NAMALWA (cell line): ENCODE measurements at places on chromosomes 11 and 22.

DNA sequence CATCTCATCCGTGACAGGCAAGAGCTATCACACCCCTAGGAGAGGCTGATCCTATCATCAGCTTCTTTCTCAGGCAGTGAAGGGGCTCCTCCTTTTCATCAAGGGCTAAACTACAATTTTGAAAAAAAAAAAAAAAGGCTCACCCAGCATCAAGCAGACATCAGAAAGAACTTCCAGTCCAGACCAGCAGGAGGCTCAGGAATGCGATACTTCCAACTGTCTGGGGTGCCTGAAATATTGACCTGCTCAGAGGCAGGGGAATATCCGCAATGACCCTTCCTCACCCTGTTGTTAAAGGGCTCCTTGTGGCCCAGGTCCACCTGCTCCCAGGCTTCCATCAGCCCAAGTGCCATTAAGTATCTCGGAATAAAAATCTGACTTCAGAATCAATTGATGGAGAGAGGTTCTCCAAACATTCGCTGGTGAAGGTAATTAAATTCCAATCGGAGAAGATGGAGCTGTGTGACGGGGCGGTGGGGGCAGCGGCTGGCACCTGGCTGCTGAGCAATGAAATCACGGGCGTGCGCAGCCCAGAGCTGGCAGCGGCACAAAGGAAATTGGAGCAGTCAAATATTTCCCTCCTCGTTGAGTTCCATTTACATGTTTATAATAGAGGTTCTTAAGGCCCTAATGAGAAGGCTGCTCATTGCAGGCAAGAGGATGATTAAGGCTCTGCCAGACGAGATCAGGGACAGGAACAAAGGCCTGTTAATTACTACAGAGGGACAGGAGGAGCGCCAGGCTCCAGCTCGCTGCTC is 69.0 kb upstream of the THY1 start:
- DNase-seq, result no peak

DNA sequence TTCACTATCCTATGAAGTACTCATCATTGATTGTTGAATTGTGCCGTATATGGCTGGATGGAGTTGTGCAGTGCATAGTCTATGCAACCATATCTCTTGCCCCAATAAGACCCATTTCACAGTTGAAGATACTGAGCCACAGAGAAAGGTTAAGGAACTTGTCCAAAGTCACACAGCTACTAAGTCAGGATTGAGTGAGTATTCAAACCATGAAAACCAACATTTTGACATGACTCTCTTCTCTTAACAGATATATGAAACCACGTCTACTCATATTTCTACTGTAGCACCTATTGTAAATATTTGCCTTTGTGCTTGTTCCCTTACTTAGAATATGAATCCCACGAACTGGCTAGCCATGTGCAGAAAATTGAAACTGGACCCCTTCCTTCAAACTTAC is 58.1 kb downstream of the MAML2 start:
- no peak for DNase-seq

DNA sequence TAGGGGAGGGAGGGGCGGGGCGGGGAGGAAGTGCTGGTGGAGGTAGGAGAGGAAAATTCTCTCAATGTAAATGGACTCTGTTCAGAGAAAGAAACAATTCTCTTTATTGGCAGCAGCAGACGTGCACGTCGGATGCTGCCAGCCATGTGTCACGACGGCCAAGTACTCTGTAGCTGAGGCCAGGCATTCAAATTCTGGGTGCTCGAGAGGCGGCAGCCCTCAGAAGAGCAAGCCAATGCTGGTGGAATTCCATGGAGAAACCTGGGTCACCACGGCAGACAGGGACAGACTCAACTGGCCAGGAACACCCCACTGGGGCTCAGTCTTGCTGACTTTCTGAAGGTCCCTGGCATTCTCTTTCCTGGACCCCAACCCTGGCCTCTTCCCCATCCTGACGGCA is 90.8 kb downstream of the ABTB2 start:
- no peak for DNase-seq

- DNase-seq, result no peak
These were observed 887.5 kb downstream of the NTM start for GRCh38 chr11:132257871-132258270.

DNA sequence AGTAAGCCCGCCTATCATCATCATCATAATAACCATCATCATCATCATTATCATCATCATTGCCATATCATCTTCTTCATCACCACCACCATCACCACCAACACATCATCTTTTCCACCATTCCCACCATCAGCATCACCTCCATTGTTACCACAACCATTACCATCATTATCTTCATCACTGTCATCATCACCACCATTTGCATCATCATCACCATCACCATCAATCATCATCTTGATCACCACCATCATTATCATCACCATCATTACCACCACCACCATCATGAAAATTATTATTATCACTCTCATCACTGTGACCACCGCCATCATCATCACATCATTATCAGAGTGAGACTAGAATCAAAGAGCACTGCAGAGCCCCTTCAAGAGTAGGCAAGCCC is 199.4 kb upstream of the SEZ6L start:
- DNase-seq, result no peak

DNA sequence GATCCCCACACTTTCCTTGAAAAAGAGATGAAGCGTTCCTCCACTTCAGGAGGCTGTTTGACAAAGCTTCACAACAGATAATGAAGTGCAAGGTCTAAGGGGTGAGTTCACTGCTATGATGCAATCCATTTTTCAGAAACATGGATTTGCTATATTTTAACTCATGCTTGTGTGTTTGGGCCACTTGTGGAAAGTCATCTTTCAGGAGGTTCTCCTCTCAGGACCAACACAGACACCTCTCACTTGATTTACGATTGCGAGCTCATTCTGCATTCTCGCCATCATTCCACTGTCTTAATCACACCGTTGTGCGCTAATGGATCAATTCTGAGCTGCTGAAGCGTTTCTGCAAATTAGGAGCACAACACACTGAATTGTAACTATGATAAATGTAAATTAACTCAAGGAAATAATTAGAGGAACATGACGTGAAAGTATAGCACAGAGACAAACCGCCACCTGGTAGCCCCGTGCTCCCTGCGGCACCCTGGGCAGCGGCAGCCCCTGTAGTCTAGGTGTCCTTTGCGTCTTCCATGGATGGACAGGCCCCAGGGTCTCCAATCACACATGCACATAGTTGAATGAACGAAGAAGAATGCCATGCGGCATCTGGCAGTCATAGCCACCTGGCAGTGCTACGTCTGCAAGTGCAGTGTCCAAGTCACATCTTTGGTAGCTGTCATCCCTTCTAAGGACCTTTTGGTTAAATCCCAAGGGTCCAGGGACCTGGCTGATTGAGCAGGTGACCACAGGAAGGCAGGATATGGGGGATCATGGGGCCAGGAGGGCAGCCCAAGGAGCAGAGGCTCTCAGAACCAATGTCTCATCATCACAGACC is 28.1 kb upstream of the RTL6 start:
- DNase-seq, result no peak

GRCh38 chr11:724778-725386 is 18.9 kb downstream of the EPS8L2 start:
- DNase-seq, result no peak

GRCh38 chr22:45096256-45096907 is 67.3 kb upstream of the NUP50 start:
- DNase-seq, result peak; percentile 69

DNA sequence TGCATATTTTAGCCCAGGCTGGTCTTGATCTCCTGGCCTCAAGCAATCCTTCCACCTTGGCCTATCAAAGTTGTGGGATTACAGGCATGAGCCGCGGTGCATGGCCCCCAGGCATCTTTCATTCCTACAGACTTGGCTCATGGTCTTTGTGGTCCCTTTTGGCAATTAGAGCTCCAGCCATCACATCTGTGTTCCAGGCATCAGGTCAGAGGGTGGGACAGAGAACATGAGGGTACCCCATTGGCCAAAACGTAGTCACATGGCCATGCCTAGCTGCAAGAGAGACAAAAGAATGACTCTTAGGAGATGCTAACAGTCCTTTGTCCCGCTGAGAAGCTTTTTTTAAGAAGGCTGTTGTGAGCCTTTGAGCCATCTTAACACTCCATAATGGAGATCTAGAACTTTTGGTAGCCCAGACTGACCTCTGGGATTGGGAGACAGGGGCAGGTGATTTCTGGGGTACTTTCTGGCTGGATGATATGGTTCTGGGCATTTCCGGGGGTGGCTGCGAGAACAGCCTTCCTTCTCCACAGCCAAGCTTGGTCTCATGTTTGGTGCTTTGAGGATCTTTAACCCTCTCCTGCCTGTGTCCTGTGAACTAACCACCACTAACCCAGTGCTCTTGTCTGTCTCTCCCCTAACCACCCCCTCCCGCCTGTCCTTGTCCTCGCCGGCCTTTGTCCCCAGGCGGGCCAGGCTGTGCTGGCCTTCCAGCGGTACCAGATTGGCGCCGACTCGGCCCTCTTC is 18.4 kb upstream of the TAB1 start:
- no peak for DNase-seq

- no peak for DNase-seq
These were observed 39.8 kb upstream of the PRSS23 start for GRCh38 chr11:86760577-86760976.

DNA sequence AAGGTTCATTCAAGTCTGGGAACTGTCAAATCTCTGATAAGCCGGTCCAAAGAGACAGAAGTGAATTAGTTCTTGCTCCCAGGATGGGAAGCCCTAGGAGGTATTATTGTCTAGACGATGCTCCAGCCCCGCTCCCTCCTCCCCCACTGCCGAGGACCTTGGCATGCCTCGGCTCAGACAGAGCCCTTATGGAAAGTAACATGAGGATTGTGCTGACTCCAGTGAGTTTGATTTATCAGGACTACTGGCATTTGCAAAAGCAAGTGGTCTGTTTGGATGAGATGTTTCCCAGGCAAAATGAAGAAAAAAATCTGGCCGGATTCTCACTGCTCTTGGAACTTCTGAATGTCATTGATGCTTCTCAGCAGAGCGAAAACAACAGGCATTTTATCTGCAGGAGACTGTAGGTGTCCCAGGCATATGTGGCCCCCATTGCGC is 341.0 kb downstream of the ETS1 start:
- DNase-seq, result no peak

DNA sequence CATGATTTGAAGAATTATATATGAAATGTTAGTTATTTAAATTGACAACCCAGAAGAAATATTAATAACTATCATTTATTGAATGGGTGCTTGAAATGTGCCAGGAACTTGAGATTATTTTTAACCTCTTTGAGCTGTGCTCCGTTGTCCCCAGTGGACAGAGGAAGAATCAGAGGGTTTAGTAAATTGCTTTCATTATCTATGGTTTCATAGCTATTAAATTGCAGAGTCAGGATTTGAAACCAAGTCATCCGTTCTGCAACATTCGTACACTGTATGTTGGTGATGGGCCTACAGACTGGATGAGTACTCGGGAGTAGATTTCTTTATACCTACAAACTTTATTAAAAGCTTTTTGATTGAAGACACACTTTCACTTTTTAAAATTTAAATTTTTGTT is 4.9 kb downstream of the HSD17B12 start:
- peak; percentile 34 for DNase-seq

DNA sequence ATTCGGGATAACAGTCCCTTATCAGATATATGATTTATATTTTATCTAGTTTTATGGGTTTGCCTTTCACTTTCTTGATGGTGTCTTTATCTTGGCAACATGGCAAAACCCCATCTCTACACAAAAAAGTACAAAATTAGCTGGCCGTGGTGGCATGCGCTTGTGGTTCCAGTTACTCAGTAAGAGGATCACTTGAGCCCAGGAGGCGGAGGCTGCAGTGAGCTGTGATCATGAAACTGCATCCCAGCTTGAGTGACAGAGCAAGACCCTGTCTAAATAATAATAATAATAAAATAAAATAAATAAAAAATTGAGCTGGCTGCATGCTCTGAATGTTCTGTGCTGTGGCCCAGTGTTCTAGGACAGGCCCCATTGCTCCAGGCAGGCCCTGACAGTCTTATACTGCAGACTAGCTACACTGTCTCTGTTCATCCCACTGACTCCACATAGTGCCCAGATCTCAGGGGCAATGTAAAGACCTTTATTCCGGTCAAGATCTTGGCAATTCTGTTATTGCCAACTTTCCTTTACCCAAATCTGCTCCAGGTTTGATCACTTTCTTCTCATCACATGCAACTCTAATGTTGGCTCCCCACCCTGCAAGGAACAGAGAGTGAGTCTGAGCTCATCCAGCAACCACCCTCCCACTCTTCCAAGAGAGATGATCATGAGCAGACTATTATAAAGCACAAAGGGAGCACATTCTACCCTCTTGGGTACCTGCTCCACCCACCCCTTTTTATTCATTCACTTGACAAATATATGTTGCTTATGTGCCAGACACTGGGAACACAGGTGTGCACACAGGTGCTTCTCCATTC is 8.8 kb downstream of the HSPA8 start:
- DNase-seq, result peak; percentile 34

DNA sequence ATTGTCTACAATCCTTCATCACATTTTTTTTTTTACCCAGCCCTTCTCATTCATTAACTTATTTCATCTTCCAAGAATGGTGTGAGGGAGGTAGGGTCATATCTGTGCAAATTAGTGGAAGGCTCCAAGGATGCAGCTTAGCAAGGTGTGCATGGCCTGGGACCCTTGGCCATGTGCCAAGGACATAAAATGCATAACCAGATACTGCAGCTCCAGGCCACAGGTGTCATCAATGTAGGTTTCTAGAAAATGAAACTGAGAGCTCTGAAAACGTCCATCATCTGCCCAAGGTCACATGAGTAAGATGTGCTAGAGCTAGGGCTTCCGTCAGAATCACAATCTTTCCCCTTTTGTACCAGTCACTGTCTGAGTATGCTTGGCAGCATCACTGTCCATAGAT is 29.8 kb downstream of the ANKK1 start:
- no peak for DNase-seq

- no peak for DNase-seq
These were observed 40.2 kb downstream of the UVRAG start for GRCh38 chr11:75855206-75855605.

GRCh38 chr11:119421941-119422808 is 797 bp downstream of the THY1 start:
- DNase-seq, result no peak

- DNase-seq, result no peak
These were observed 1461.2 kb downstream of the TBC1D22A start for GRCh38 chr22:48223488-48224190.

DNA sequence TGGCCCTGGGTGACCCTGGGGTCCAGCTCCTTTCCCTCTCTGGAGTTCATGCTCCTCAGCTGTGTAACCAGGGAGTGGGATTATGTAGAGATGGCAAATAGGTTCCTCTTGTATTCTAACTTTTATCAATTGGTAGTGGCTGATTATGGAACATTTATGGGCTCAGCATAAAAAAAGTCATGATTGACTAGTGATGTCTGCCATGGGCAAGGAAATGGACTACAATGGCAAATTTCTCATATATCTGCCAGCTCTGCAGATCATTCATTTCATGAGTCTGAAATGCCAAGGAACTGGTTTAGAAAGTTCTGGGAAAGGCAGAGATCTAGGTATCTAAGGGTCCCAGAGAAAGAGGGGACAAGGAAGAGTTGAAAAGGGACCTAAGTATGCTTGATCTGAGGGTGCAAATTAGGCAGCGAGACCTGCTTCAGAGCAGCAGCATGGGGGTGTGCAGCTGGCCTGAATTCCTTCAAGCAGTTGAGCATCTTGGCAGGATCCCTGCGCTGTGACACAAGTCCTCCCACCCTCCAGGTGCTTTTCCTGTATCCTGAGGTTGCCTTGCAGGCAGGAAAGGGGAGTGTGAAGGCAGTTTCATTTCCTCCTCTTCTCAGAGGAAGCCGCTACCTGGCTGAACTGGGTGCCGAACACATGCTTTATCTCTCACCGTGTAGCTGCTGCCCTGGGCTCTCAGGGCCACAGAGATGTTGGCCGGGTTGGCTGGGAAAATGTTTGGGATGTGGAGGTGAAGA is 10.4 kb downstream of the SLC15A3 start:
- DNase-seq, result no peak
